Activated naive CD4-positive, alpha-beta T cell treated with anti-CD3 and anti-CD28 coated beads, Interleukin-2, amount 50 U/mL, for 72 hours (primary cell): ENCODE measurements at places on chromosomes 2 and 18. TPM values are rescaled to one million over a fixed set of nuclear protein-coding genes. Genes with fewer than 3 reads are reported as not detected.
A peak's percentile ranks its signal among the peaks of the same experiment; 100 is the strongest.

The MROH2A gene
- not detected for total RNA-seq

The UGT1A9 gene
- total RNA-seq, result not detected

The ARHGAP15 gene
- total RNA-seq, result 91.4 TPM

The FHOD3 gene
- total RNA-seq, result not detected

The ECEL1 gene
- not detected for total RNA-seq

The GKN1 gene
- total RNA-seq, result not detected

The LINC00305 gene
- total RNA-seq, result not detected

DNA sequence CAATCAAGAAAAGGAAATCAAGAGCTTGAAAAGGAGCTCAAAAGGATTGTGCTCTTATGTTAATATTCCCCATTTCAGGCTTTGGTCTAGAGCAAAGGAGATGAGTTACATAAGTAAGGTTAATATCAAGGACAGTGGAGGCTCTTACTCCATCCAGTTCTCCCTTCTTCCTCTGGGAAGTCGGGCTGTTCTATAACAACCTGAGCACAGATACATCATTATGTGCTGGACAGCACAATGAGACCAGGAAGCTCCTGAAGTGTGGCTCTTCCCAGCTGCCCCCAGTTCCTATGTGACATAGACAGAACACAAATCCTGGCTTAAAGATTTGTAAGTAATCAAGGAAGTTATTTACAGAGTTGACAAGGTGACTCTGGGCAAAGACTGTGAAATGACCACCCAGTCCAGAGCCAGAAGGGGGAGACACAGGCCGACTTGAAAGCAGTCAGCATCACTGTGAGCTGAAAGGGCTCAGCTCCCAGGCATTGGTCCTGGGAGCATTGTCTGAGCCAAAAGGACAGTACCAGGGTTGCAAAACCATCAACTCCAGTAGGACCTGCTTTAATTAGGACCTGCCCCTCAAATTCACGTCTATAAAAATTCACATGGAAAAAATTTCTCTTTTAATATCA lies 917.6 kb upstream of the ACVR2A start:
- DNase-seq, result peak; percentile 3

DNA sequence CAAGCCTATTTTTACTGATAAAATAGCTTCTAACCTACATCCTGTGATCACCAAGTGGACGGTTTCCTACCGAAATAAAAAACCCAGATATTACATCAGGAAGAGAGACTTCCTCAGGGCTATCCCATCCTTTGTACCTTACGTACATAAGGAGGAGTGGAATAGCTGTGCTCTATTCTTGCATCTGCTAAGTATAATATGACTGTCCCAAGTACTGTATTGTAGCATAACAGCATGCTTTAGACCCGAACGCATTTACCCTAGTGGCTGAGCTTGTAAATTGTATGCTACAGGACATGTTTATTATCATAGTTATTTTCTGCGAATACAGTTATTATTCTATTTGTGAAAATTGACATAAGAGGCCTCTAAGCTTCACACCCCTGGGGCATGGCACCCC lies 302.4 kb downstream of the CLIP4 start:
- no peak for DNase-seq

DNA sequence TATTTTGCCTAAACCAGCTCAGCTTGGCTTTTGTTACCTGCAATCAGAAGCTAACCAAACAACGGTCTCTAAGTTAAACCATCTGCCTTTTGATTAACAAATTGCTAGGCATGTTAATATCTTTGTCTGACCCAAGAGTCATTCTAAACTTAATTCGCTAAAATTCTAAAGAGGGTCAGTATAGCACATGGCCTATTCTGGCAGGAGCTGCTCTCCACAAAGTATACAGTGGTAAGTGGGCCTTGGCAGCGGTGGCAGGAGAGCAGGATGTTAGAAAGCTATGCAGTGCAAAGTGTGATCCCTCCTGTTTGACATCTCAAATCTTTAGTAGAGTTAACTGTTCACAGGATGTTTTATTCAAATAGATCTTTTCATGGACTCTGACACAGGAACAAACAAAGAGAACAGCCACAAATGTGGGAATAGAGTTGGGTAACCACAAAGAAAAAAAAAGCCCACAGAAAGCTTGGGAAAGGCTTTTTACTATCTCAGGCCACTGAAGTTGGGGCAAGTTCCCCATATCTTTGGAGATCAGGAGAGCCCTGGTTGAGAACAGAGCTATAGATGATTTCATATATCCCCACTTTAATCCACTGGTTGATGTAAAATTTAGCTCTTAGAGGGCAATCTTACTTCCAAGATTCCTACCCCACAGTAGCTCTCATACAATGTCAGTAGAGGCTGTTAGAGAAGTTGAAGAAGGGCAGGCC lies 10.6 kb downstream of the CFAP210 start:
- DNase-seq, result no peak

GRCh38 chr2:170524828-170525565 lies 190.1 kb upstream of the SP5 start:
- no peak for DNase-seq

DNA sequence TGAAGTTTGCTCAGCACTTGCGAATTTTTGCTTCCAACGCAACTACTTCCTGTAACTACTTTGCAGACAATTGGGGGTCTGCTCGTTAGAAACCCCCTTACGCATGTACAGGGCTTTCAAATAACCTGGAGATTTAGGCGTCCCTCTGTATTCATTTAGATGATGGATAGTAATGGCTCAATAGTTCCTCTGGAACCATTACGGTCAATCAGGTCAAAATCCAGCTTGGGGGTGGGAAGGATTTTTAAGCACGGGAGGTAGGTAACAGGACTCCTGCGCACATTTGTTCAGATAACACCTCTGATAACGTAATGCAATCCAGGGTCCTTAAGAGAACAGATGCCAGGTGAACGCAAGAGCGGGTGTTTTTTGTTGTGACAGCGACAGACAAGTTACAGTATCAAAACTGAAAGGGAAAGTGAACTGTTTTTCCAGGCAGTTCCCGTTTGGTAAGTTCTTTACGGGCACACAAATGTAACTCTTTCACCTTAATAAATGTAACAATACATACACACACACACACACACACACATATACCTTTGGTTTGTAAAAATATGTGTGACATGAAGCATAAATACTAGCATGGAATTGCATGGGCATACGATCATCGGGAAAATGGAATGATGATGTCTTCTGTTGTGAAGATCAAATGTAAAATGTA lies 3.8 kb upstream of the OSR1 start:
- no peak for DNase-seq
